NCI-H2081 (cell line): ENCODE measurements at places on chromosomes 2 and 18.

DNA sequence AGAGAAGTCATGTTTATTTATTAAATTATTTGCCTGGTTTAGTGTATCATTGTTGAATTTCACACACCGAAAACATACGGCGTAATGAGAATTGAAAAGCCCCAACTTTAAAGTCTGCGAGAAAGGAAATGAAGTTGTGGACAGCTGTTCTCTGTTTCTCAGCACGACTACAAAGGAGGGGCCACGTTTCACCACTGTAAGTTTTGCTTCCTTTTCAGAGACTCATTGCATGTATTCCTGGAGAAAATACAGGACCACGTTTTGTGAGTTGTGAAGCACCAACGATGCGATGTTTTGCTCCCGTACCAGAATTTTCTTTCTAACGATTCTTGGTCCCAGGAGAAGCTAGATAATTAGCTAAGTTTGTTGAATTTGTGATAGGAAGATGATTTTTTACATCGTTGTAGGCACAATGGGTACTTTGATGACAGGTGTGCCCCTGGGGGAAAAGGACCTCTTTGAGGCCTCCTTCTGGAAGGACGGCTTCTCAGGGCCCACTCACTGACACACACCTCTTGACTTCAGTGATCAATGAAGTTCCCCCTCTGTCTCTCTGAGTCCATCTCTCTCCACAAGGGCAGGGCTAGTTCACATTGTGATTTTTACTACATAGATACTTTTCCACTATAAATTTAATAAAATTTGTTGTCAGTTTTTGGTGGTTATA is 23.7 kb upstream of the ACKR3 start:
- no peak for DNase-seq

GRCh38 chr2:97758131-97758705 is 44.8 kb downstream of the ZAP70 start:
- DNase-seq, result no peak

GRCh38 chr2:147843391-147843863 is 1.4 kb upstream of the ACVR2A start:
- DNase-seq, result no peak

GRCh38 chr2:205712508-205712907 is 30.2 kb downstream of the NRP2 start:
- no peak for DNase-seq

DNA sequence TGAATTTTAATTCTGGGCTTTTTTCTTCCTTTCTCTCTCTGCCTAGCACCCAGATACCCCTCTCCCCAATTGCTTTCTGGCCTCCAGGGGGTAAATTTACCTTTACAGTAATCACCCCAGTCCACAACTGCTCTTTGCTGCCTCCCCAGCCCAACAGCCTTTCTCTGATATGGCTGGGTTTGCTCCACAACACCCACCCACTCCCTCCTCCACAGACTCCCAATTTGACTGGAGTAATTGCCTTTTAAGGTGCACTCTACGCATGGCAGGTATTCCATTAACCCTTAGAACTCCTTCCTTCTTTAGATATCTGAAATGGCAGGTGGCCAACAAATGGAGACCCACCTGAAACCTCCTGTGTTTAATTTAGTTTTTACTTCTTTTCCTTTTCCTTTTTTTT is 3.6 kb downstream of the CELF4 start:
- DNase-seq, result no peak

GRCh38 chr2:234199996-234200395 is 149.5 kb downstream of the SPP2 start:
- no peak for DNase-seq

GRCh38 chr2:38462121-38462661 is 85.1 kb upstream of the ATL2 start:
- no peak for DNase-seq

DNA sequence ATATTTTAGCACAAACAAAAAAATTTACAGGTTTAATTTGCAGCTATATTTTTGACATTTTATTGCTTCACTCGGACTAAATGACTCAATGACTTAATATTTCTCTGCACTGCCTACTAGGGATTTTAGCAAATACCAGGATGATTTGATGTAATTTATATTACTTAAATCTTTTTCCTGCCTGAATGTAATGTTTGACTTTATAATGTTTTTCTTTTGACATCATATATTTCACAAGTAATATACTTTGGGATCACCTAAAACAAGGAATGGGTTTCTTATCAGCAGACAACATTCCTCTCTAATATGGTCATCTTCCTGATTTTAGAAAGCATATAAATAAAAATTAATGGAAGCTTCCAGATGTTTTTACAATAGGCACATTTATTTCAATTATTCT is 253.2 kb upstream of the EPC2 start:
- no peak for DNase-seq

GRCh38 chr2:56034258-56034657 is 110.7 kb upstream of the EFEMP1 start:
- DNase-seq, result no peak

- no peak for DNase-seq
These were observed 443.4 kb downstream of the NYAP2 start for GRCh38 chr2:225842939-225843338.

DNA sequence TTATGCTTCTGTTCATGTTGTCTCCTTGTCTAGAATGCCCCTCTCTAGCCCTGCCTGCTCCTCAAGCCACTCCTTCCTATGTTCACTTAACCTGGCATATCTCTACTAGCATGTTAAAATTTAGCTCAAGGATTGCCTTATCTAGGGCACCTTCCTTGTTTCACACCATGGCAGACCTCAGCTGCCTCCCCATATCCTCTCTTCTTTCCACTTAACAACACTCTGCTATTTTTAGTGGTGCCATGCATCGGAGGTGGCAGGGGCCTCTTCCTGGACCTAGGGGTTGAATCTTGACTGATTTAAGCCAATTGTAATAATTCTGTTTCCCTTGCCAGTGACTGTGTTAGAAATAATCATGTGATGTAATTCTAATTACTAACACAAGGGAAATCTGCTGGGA is 36.9 kb upstream of the FAM98A start:
- DNase-seq, result no peak

DNA sequence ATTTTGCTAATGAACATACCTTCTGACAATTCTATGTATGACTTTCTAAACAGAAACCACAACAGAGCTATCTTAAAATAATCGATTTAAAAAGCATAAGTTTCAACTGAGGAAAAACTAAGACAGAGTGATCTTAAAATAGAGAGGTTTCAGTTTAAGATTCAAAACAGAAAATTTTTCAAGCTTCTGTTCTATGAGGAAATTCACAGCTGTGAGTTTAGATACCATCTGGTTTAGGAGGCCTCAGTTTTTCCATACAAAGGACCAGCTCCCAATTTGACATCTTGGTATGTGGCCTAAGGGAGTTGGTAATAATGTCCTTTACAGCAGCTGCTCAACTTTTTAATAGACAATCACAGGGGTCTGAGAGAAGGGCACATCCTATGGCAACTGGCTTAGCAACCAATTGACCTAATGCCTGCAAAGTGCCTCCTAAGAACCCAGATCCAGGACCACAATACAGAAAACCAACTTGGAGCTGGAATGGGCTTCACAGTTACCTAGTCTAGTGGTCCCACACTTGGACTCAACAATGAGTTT is 39.7 kb downstream of the MDH1 start:
- no peak for DNase-seq

GRCh38 chr2:147603447-147603846 is 241.4 kb upstream of the ACVR2A start:
- no peak for DNase-seq

- DNase-seq, result no peak
These were observed 2.2 kb upstream of the GPR148 start for GRCh38 chr2:130726614-130727180.
